ENCODE measurements at places on chromosomes 4 and X.

DNA sequence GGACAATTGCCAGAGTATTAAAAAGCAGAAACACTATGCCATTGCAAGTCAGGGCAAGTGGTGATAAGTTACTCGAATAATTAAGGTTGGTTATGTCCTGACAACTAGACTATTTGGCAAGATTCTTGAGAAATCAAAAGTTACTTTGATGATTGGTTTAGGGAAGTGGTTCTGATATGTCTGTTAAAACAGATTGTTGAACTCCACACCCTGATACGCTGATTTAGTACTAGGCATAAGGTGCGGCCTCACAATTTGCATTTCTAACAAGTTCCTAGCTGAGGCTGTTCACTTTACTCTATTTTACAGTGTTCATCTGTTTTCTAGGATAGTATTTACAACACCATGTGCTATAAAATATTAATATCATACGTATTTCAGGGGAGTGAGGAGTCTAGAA lies 12.5 kb downstream of the GABRA4 start:
- no peak for DNase-seq

DNA sequence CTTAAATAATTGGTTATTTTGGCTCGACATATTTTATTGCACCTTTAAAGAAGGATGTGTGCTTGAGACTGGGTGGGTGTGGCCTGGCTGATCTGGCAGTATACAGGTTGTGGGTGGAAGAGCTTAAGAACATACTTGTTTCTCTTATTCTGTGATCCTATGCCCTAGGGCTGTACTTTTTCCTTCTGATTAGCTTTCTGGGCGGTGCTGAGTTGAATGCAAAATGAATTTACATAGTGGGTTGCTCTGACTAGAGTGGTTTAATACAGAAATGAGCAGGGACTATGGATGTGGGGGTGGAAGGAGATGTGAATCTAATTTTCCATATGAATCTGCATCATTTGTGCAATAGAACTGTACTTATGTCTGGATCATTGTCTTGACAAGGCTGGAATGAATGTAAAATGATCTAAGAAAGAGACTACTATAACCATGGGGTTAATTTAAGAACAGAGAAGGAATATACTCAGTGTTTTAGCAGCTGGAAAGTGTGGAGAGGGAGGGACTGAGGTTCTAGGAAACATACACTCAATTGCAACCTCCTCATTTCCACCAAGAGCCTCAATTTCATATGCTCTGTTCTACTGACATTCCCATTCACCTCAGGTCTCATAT lies 73.7 kb downstream of the RLIM start:
- no peak for DNase-seq

GRCh38 chr4:186298031-186298647 lies 32.1 kb downstream of the F11 start:
- no peak for DNase-seq

GRCh38 chr4:84159762-84160161 lies 339.3 kb downstream of the NKX6-1 start:
- DNase-seq = no peak

DNA sequence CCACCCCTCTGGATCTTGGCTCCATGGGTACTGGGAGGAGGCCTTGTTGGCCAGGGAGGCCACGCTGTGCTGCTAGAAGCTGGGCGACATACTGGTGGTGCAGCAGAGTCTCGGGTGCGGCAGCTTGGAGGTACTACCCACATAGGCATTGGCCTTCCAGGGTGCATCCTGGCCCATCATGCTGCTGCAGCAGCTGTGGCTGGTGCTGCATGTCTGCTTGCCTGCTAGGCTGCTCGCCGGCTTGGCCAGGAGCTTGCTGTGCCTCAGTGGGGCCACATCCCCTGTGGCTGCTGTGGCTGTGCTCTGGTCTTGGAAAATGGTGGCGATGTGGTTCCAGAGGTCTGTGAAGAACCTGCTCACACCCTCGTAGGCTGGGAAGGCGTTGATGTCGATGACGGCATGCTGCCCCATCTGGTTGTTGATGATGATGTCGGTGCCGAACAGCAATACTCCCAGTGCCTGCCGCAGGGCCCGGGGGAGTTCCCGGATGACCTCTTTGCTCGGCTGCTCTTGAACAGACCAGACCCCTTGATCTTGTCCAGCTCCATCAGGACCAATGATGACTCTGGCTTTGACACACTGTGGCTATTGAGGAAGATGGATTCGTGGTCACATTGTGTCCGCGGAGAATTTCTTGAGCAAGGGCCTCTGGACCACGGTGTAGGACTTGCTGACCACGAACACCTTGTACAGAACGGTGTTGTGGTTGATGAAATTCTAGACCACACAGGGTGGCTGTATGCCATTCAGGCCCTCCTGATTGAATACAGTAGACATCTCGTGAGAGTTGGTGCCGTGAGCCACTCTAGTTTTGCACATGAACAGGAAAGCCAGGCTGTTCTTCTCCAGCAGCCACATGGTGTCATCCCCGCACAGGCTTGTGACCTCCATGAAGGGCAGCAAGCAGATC lies 11.8 kb downstream of the RBM10 start:
- no peak for DNase-seq

GRCh38 chr4:20046179-20046578 lies 205.5 kb upstream of the SLIT2 start:
- DNase-seq = no peak

DNA sequence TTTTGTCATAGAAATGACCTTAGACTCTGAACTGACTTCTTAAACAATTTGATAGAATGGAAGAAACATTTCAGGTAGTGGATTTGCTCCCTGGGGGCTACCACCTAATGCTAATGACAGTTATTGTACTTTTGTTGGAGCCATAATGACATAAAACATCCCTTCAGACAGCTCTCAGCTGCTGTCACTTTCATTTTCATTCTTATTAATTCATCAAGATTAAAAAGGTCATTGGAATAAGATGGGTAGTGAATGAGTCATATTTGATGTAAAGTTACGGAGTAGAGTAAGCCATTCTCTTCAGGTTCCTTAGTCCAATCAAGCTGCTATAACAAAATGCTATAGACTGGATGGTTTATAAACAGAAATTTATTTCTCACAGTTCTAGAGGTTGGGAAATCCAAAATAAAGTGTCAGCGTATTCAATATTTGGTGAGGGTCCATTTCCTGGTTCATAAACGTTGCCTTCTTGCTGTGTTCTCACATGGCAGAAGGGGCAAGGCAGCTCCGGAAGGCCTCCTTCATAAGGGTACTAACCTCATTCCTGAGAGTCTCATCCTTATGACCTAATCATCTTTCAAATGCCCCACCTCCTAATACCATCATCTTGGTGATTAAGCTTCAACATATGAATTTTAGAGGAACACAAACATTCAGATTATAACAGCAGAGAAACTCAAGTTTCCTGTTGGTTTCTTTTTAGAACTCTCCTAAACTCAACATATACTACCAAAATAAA lies 268.5 kb downstream of the ARAP2 start:
- DNase-seq = no peak

- DNase-seq = no peak
Observed at GRCh38 chr4:187354740-187355139, 631.1 kb upstream of the FAT1 start.

- no peak for DNase-seq
Observed at GRCh38 chr4:168737806-168738172, 240.9 kb downstream of the PALLD start.

- no peak for DNase-seq
Observed at GRCh38 chrX:27163236-27163635, 299.9 kb downstream of the PPP4R3C start.

- DNase-seq = no peak
Observed at GRCh38 chr4:88675543-88675942, 22.1 kb downstream of the NAP1L5 start.

DNA sequence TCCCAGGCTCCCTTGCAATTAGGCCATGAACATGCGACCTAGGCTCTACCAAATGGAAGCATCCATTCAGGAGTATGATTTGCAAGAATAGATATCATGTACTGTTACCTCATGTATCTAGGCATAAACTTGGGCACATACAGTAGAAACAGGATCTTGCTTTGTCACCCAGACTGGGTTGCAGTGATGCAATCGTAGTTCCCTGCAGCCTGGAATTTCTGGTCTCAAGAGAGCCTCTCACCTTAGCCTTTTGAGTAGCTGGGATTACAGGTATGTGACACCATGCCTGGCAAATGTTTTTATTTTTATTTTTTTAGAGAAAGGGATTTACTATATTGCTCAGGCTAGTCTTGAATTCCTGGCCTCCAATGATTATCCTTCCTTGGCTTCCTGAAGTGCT lies 994.2 kb downstream of the ADGRL3 start:
- no peak for DNase-seq

- DNase-seq = no peak
Observed at GRCh38 chr4:155758481-155759371, at the start of gene GUCY1B1. GUCY1B1 (plus strand) TSS chr4:155759021; CDS start chr4:155759141, 120 bp downstream.

GRCh38 chr4:142909908-142910307 lies 63.8 kb upstream of the INPP4B start:
- no peak for DNase-seq

- DNase-seq = no peak
Observed at GRCh38 chr4:188619456-188620149, 480.4 kb downstream of the TRIML1 start.

- no peak for DNase-seq
Observed at GRCh38 chrX:15017491-15017890, 144.3 kb downstream of the MOSPD2 start.

- no peak for DNase-seq
Observed at GRCh38 chr4:82848706-82849105, 42.2 kb downstream of the SEC31A start.

DNA sequence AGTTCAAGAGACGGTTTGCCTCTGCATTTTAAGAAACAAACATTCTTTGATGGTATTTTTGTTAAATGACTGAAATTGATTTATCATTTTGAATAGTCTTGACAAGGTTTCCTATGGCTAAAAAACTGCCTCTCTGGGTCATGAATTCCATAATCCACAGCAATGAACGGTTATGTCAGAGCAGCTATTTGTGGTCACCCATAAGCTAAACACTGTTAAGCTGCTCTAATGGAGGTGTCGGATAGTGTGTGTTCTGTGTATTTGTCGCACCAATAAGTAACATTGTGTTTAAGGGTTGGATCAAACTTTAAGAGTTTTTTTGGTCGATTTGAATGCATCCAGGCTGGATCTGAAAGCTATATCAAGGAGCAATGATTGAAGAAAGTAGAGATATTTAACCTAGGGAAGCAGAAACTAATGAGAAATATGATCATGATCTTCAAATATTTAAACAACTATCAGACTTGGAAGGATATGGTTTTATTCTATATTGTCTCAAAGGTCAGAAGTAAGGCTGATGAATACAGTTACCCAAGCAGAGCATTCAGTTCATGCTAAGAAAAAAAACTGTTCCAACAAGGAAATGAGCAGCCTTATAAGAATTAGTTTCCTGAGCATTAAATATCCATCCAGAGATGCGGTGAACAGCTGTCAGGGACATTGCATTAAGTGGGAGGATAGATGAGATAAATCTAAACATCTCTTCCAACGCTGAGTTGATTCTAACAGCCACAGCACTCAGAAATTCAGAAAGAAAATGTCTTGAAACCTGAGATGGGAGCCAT lies 232.3 kb upstream of the RPS6KA3 start:
- no peak for DNase-seq
